ENCODE measurements at places on chromosomes 7 and 10.

- DNase-seq = no peak
Observed at GRCh38 chr10:129057856-129058663, 409.0 kb upstream of the MGMT start.

DNA sequence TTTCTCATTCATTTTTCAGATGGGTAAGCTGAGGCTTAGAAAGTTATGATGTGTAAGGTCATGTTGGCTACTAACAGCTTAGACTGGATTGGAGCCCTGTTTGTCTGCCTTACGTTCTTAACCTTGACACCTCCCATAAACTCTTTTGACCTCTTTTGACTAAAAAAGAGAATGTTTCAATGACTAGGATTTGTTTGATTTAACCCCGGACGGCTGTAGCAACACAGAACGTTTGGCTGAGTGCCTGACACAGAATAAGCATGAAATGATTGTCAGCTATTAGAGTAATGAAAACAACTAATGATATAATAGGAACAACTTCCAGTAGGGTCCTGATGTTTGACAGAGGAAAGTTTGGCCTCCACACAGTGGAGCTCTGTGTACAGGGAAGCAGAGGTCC is 83.3 kb upstream of the PDZD8 start:
- no peak for DNase-seq

- no peak for DNase-seq
Observed at GRCh38 chr7:9226500-9226899, 793.1 kb downstream of the NXPH1 start.

DNA sequence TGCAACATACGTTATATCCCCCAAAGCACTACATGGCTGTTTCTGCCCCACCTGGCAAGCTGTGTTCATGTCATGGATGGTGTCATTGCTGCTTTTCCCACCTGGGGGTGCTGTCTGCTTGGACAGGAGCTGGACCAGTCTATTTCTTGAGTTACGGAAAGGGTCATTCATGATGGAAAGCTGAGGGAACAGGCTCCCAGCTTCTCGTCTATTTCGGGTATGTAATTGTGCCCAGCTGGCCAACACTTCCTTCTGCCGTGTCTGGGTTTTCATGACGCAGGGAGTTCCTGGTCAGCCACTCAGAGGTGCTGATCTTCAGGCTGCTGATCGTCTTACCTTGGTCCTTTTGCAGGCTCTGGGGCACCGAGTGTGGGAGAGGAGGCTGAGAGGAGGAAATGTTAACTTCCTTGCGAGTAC is 8.6 kb downstream of the BTBD16 start:
- DNase-seq = peak; percentile 59

DNA sequence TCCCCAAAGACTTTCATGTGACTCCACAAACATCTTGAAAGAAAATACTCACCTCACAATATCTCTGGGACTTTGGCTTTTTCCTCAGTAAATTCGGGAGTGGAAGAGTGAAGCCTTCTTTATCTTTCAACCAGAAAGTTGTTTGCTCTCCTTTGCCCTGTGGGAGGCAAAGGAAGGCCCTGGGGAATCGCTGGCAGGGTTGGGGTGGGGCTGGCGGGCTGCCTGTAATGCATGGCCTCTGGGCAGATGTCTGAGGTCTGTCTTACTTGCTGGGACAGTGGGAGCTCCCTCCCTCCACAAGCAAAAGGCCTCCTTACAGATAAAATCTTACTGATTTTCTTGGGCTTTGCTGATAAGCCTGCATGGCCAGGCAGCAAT is 24.9 kb downstream of the TECTB start:
- DNase-seq = no peak

GRCh38 chr10:78319841-78320240 is 286.2 kb downstream of the RPS24 start:
- no peak for DNase-seq

DNA sequence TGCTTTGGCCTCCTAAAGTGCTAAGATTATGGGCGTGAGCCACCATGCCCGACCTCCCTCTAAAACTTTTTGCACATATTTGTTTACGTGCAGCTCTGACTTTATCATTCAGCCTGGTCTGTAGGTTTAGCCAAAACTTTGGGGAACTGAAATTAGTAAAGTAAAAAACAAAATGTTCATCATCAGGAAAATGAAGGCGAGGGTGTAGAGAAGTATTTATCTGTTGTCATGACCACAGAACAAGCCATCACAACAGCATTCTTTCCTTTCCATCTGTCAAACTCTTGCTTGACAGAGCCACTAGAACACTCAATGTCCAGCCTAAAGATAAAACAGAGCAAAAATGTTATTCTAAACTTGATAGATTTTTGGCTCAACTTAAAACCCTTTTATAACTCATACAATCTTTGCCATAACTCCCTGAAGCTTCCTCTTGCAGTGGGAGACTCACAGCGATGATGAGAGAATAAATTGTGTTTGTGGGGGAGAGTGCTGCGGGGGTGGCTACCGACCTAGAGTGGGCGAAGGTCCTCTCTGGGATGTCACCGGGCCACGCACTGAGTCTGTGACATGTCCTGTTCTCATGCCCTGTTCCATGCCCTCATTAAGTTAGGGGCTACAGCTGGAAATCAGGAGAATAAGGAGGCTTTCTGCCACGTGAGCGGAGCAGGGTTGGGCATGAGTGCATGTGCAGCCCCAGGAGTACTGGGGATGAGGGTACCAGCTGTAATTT is 58.6 kb upstream of the MKRN1 start:
- DNase-seq = no peak

GRCh38 chr7:139680676-139681462 is 96.9 kb downstream of the HIPK2 start:
- peak; percentile 94 for DNase-seq

DNA sequence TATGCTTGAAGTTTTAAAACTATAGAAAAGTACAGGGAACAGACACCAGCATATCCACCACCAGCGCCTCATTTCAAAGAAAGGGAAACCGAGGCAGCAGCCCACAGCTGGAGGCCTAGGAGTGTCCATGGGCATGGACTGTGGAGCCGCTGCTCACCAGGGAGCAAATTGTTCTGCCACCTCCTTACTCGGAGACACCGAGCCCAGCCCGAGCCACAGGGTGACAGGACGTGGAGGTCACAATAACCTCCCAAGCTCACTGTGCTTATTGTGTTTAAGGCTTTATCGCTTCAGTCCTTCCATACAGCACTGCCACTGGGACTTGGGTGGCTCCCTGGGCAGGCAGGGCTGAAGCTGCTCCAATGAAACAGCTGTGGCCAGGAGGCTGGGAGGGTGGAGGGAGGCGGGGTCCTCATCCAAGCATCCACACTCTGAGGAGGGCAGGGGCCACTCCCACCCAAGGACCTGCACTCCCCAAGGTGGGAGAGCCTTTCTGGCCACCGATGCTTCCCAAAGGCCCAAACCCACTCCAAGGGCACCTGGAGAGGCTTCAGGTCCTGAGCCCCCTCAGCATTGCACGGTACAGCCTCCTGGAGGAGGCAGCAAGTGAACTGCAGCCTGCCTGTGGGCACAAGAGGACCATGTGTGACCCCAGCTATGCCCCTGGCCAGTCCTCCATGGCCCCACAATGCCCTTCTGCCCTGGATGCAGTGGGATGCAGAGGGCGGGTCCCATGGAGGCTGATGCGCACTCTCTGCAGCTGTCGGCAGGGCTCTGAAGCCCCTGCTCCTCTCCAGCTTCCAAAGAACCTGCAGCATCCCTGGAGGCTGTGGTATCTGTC is 38.7 kb upstream of the RET start:
- DNase-seq = no peak

- DNase-seq = no peak
Observed at GRCh38 chr10:2777666-2778355, 289.5 kb upstream of the PFKP start.

- peak; percentile 33 for DNase-seq
Observed at GRCh38 chr7:1742555-1743303, 72.7 kb downstream of the ELFN1 start.

- DNase-seq = no peak
Observed at GRCh38 chr7:106151459-106152312, 39.6 kb upstream of the SYPL1 start.

Data from iris pigment epithelial cell (primary cell).